Large intestine (tissue), 12 donors: ENCODE measurements at places on chromosomes 11 and 22. TPM values are rescaled to one million over a fixed set of nuclear protein-coding genes. Genes with fewer than 3 reads are reported as not detected.

GRCh38 chr11:100857236-100858005 is 170.3 kb downstream of the ARHGAP42 start:
- no peak for DNase-seq

DNA sequence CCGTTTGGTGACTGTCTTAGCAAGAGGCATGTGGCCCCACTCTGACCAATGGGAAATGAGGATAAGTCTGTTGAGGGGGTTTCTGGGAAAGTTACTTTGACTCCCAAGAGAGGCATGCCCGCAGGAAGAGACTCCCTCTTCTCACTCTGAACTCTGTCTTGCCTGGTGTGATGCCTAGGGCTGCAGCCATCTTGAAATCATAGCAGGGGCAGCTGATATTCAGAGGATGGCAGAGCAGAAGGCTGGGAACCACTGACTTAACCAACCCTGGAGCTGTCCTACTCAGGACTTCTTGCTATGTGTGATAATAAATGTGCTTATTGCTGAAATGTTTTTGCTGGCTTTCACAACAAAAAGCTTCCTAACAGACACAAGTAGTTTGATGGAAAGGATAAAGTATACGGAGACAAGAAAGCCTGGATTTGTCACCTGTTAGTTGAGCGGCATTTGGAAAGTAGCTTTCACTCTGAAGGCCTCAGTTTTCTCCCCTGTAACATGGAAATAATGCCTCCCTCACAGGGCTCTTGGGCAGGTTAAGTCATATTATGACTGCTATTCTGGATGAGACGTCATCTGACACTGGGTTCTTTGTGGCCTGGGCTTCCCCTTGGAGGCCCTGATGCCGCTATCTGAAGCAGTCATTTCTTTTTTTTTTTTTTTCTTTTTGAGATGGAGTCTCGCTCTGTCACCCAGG is 128.5 kb downstream of the CEP164 start:
- no peak for DNase-seq

DNA sequence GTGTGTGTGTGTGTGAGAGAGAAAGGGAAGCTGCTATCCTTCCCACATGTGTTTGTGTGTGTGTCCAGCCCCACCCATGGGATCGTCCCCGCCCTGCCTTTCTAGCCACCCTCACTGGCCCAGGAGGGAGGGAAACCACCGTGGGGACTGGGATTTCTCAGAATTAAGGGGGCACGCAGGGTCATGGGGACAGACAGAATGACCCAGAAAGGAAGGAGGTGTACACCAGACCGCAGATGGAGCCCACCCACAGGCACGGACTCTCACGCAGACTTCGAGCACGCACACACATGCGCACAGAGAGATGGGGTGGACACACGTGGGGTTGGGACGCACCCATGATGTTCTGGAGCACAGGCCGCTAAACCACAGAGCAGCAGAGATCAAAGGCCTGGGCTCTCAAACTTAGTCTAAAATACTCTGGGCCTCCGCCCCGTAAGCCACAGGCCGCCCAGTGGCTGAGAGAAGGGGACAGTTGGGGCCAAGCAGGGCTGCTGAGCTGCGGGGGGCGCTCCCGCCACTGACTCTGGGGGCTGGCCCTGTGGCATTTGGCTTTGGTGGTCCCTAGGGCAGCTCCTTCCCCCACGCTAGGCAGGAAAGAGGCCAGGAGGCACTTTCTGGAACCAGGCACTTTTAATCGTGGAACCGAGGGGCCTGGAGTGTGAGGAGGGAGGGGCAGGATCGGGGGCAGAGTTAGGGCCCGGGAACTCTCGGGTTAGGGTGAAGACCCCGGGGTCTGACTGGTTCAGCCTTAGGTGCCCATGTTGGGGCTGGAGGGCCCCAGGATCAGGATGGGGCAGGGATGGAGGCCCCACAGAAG is 1.5 kb downstream of the IFITM5 start:
- no peak for DNase-seq

GRCh38 chr11:75826461-75827230 is 11.6 kb downstream of the UVRAG start:
- DNase-seq = no peak

DNA sequence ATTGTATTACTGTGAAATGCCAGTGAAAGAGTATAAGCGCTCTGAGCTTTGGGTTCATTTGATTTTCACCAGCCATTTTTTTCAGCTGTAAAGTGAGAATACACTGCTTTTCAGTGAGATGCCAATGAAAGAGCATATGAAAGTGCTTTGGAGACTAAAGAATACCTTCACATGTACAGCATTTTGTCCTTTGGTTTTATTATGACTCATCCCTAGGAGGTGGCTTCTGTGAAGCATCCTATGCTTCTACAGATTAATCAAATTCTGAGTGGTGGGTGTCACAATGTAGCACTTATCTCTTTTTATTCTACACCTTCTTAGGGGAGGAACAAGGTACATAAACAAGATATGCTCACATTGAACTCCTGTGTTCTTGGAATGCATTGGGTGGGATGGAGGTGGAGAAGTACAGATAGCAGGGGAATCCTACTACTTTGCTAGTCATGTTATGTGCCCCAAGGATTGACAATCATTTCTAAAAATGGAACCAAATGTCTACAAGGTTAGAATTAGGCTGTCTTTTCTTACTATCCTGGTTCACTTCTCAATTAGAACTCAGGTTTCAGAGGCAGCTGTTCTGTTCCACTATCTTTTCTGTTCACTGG is 18.7 kb downstream of the TRIM44 start:
- DNase-seq = no peak

- no peak for DNase-seq
Measured at GRCh38 chr22:47307326-47307725, 544.9 kb downstream of the TBC1D22A start.

GRCh38 chr11:75632450-75632849 is 36.4 kb downstream of the MAP6 start:
- no peak for DNase-seq

DNA sequence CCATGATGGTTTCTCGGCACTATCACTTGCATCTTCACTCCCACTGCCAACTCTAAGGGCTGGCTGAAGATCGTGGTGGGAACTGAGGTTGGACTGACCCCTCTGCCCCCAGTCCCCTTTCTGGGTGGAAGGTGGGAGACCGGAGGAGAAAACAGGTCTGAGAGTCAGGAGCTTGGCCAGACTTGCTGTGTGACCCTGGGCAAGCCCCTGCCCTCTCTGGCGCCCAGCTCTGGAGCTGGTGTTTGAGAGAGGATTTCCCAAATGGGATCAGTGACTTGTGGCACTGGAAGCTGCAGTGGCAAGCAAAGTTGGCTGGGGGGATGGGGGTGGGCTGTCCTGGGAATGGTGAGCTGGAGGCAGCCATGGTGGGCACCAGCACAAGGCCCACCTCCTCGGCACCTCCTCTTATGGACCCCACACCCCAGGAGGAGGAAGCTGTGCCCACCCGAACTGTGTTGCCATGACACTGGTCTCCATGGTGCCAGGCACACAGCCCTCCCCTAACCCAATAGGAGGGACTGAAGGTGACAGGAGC is 6.5 kb upstream of the PDE2A start:
- no peak for DNase-seq

DNA sequence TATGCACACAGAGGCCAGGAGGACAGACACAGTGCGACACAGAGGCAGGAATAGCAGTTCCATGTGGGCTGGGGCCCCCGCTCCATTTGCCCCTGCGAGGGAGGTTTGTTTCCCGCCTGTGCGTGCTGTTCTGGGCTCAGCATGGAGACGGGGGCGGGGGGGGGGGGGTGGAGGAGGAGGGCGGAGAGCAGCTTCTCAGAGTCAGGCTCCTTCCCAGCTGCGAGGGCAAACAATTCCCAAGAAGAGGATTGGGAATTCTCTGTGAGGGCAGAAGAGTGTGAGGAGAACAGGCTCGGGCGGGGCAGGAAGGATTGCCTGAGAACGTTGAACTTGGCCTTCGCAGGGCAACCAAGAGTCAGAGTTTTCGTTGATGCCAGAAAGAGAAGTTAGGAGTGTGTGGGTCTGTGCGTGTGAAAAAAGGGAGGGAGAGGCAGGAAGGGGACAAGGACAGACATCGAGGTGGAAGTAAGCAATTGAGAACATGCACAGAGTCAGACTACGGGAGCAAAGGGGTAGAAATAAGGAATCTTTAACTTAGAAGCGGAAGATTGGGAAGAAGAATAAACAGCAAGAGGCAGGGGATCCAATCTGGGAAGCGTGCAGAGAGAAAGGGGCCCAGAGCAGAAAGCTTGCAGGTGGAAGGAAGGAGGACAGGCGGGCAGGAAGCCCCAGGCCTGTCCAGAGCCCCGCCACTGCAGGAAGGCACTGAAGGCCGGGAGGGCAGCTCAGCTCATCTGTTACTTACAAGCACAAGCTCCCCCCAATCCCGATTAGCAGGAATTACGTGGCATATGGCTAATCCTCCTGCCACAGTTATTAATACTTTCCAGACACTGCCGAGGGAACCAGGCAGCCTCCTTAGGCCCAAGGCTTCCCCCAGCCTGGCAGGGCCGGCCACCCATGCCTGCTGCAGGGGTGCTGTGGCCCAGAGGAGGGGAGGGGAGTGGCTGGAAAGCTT is 15.6 kb upstream of the JAM3 start:
- no peak for DNase-seq

DNA sequence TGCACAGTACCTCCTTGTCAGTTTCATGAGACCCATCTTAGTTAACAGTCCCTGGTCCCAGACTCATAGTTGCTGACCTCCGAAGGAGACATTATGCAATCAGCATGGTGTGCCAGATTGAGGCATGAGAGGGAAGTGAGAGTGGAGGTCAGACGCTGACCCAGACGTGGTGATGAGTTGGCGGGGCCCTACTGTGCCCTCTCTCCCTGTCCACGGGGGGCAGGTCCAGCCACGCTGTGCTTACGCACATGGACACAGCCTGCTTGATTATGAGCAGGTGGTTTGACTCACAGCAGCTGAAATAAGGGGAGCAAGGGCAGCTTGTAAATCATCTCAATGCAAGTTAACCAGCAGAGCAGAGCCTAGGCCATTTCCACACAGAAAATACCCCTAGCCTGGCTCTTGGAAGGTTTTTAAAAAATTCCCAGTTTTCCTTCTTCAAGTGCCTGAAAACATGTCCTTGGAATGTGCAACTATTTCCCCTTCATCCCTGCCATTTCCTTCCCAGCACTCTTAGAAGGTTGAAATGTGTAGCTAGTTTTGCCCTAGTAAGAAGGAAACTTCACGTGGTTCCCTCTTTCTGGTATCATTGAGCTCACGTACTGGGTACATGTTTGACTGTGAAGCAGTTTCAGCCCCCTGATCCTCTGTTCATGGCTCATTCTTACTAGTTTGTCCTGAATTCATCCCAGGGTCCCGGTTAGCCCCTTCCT is 122.6 kb upstream of the SORL1-AS1 start:
- DNase-seq = no peak

GRCh38 chr11:30474151-30474954 is 111.8 kb downstream of the MPPED2 start:
- no peak for DNase-seq

- no peak for DNase-seq
Measured at GRCh38 chr11:115469361-115469760, 34.9 kb downstream of the CADM1 start.

GRCh38 chr11:131691181-131692041 is 321.0 kb downstream of the NTM start:
- DNase-seq = no peak

- DNase-seq = no peak
Measured at GRCh38 chr11:17385926-17386325, 2.5 kb downstream of the KCNJ11 start.

- DNase-seq = no peak
Measured at GRCh38 chr11:120399307-120399706, 63.1 kb downstream of the ARHGEF12 start.

- DNase-seq = no peak
Measured at GRCh38 chr11:26025676-26026075, 306.3 kb upstream of the ANO3 start.

GRCh38 chr11:46332568-46333393 is 14.5 kb upstream of the DGKZ start:
- no peak for DNase-seq

GRCh38 chr11:126229858-126230540 is 18.4 kb downstream of the FAM118B start:
- no peak for DNase-seq

GRCh38 chr22:26443901-26444690 is 15.0 kb downstream of the ASPHD2 start:
- DNase-seq = no peak

- DNase-seq = peak; percentile 87
Measured at GRCh38 chr22:20951932-20952380, 15.1 kb upstream of the AIFM3 start.

DNA sequence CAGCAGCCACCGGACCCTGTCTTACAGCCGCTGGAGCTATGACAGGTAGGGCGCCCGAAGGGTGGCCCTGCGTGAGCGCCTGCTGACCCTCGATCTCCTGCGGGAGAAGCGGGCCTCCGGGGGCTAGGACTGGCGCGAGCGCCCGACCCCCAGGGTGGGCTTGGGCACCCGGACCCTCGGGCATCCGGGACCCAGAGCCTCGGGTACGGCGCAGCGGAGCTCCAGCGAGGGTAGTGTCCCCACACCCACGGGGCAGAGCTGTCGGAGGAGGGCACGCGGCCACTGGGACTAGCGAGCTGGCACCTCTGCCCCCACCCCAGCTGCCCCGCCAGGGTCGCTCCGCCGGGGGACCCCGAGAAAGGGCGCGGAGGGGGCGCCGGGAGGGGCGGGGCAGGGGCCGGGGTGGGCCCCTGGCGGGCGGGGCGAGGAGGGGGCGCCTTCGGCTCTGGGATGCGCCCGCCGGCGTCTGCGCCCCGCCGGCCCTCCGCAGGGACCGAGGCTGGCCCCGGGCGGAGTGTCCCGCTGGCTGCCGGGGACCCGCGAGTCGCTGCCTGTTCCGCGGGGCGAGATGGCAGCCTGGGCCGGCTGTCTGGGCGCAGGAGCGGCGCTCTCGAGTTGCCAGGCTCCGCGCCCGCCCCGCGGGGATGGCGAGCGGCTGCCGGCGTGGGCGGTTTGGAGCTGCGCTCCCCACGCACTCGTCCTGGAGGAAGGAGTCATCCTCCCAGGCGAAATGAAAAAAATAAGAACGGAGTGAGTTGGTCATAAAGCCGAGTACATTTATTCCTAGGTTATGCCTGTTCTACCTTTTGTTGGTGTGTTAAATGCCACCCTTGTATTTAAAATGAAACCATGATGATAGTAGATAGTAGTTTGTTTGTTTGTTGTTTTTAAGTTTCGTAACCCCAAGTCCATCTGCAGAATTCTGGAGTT is 32.4 kb downstream of the EIF3F start:
- no peak for DNase-seq

- peak; percentile 50 for DNase-seq
Measured at GRCh38 chr11:6646576-6646917, 9.1 kb downstream of the DCHS1 start.

TRIM51 gene
- polyA plus RNA-seq = not detected

PISD gene
- 54.3 TPM for polyA plus RNA-seq

MYO7A gene
- polyA plus RNA-seq = 68.4 TPM

DNAJC4 gene
- 52.5 TPM for polyA plus RNA-seq
